ENCODE measurements at places on chromosomes 16 and 17. TPM values are rescaled to one million over a fixed set of nuclear protein-coding genes. Genes with fewer than 3 reads are reported as not detected.

DNA sequence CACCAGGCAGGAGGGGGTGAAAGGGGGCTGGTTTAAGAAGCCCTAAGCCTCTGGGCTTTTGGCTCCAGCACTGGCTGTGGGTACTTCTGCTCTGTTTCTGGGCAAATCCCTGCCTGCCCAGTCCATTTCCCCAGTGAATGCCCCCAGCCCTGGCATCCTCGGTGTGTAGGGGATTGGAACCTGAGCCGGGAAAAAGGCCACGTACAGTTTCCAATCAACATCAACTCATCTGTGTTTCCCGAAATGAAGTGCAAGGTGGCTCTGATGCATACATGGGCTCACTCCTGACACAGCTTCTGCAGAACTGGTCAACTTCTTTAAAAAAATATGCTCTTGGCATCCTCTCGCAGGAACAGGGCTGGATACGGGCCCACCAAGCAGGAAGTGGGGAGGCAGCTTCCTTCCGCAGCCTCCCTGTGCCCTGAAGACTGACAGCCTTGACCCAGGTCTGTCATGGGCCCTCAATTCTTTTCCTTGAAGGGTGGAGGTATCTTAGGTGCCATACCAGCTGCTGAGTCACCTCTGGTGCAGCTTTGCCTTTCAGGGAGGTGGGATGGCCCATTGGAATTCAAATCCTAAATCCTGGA is 73.3 kb downstream of the N4BP1 start:
- H3K4me3 ChIP-seq: no peak overlapping the region
- H3K36me3 ChIP-seq: peaks cover 6% of the 10 kb centered on the region
- DNase-seq: no peak
- no peaks in the 10 kb centered on the region for H3K27me3 ChIP-seq
- H3K27ac ChIP-seq: no peak overlapping the region
- H3K4me1 ChIP-seq: peaks cover 5% of the 10 kb centered on the region

The PGAP6 gene
- 484 TPM for polyA plus RNA-seq

The SP6 gene
- 0.13 TPM for polyA plus RNA-seq

- H3K27me3 ChIP-seq: no peaks in the 10 kb centered on the region
- DNase-seq: no peak
- H3K27ac ChIP-seq: no peak overlapping the region
- no peaks in the 10 kb centered on the region for H3K36me3 ChIP-seq
- H3K4me3 ChIP-seq: no peak overlapping the region
Observed at GRCh38 chr16:64543441-64543840, 578.4 kb downstream of the CDH11 start.
